Spinal cord (tissue), 10 donors: ENCODE measurements at places on chromosomes 7 and 10. TPM values are rescaled to one million over a fixed set of nuclear protein-coding genes. Genes with fewer than 3 reads are reported as not detected.

The TAS2R4 gene
- total RNA-seq: 4.5 TPM

GRCh38 chr10:20898866-20899535 is 1.9 kb upstream of the NEBL start:
- no peak for DNase-seq

DNA sequence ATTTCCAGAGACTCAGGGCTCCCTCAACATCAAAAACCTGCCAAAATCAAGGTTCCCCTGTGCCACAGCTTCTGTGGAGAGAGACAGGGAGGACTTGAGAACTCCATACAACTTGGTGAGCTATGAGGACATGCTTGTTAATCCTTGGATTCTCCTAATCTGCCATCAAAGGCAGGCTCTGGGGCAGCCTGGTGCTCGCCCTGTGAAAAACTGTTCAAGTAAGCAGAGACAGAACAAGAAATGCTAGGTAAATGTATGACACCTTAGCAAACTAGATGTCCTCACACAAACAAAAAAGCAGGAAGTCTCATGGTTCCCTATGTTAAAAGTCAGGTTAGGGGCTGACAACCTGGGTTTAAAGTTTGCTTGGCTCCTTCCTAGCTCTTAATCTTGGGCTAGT is 73.6 kb downstream of the ANK3 start:
- DNase-seq: no peak

DNA sequence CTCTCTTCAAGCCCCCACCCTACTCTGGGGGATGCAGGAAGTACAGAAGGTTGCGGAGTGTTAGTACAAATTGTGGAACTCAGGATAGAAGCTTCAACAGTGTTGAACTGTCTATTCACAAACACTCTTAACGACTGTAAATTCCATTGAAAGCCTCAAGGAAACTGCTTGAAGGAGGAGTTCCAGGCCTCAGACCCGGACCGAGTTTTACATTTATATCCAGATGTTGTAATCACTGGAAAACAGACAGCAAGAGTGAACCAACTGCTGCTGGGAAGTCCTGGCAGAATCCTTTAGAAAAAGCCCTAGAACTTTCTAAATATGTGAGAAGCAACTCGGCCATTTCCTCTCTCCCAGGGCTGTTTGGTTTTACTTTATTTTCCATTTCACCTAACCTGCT is 84.1 kb upstream of the LRRC18 start:
- no peak for DNase-seq

DNA sequence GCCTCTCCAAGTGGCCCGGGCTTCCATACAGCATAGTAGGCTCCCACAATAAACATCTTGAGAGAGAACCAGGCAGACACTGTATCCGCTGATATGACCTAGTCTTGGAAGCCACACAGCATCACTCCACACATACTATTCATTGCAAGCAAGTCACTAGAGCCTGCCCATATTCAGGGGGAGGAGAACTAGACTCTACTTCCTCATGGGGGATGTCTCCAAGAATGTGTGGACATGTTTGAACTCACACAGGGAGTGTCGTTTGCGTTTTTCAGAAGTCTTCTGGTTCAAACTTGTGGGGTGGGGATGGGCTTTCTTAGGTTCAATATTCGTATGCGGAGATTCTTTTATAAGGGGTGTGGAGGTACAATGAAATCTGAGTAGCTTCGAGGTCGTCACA is 232.6 kb upstream of the HABP2 start:
- DNase-seq: no peak

The ACHE gene
- total RNA-seq: 71.4 TPM

- no peak for DNase-seq
These were observed 722 bp downstream of the UPF2 start for GRCh38 chr10:12041766-12042408.

The GPAM gene
- 25.7 TPM for total RNA-seq

The POU6F2 gene
- total RNA-seq: 1.3 TPM

DNA sequence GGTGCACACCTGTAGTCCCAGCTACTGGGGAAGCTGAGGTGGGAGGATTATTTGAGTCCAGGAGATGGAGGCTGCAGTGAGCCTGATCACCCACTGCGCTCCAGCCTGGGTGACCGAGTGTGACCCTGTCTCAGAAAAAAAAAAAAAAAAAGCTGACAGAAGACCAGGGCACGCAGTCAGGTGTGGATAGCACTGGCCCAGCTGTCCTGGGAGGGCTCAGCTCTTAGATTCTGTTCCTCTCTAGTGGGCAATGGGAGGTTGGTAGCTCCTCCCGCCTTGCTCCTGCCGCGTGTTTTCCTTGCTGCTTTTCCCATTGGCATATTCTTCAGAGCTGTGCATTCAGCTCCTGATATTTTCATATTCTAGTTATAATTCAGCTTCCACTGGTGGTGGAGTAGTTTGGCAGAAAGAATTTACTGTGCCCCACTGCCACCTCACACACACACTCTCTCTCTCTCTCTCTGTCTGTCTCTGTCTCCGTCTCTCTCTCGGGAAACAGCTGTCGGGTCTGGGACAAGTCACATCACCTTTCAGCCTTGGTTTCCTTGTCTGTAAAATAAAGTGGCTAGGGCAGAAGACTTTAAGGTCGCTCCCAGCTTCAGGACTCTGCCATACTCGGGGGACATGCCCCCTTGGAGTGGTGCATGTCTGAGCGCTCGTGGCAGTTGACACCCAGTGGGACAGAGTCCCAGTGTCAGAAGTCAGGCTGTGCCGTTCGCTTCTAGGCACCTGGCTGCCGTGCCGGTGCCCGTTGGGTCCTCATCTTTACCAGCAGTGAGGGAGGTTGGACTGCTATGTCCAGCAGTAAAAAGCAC is 25.9 kb upstream of the ANKRD2 start:
- no peak for DNase-seq

GRCh38 chr7:105878746-105879605 is 2.6 kb upstream of the ATXN7L1 start:
- DNase-seq: no peak

DNA sequence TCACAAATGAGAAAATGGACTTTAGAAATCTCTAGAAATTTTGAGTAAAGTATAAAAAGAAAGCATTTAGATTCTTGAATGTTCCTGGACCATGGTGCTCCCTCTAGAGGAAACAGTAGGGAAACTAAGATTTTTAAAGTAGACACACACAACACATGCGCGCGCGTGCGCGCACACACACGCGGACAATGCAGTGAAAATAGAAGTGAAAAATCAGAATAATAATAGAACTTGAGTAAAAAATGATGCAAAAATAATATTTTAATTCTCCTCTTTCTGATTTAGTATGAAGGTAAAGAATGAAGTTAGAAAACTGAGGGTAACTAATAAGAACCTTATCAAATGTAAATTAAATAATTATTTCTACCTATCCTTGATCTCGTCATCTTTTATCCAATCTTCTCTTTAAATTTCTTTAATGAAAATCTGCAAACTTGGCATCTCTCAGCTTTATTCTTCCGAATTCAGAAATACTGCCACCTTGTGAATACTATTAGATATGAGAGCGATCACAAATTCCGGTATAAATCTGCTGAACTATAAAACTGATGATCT is 117.0 kb upstream of the AMPH start:
- no peak for DNase-seq

GRCh38 chr7:27151931-27152815 is at the start of gene HOXA3:
Gene HOXA3, minus strand, starts transcription at chr7:27152583. Its CDS starts 41,943 bp downstream, at chr7:27110640.
- DNase-seq: no peak

The CARD11 gene
- 0.99 TPM for total RNA-seq

The ACSL5 gene
- 6.8 TPM for total RNA-seq

The ANKRD30A gene
- not detected for total RNA-seq

DNA sequence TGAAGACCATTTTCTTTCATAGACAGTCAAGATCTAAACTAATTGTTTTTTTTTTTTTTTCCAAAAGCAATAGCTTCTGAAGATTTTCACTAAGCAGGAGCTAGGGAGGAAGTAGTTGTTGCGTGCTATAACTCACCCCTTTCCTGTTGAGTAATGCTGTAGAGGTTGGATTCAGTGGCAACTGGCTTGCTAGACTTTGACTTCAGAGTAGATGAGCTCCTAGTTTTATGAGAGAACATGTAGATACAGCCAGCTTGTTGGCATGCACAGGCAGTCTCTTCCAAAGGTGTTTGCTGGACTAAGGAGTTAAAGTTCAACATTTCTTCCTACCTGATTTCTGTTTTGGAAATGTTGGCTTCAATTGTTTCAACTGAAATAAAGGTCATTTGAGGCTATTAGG is 66.2 kb upstream of the MXI1 start:
- no peak for DNase-seq

The RADIL gene
- total RNA-seq: 4.8 TPM

The AASS gene
- 69.7 TPM for total RNA-seq

DNA sequence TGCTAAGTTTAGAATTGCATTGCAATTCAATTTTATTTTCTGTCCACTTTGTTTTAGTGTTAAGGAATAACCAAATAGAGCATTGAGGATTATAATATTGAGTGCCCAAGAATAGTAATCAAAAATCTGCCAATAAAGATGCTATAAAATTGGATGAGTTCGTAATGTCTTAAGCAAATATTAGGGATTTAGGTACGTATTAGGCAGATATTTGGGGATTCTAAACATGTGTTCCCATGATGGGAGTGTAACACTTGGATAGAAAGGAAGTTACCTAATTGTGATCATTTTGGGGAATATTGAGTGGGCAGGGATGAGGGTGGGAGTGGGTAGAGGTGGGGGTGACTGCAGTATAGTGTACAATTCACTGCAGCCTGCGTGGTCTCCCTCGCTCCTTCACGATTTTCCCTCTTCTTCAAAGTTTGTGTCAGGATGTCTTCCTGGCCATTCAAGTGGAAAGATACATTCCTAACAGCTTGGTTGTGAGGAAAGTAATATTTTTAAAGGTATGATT is 1.3 kb upstream of the PRKG1 start:
- DNase-seq: no peak

The ADRA2A gene
- 6.6 TPM for total RNA-seq

The RBM20 gene
- 2.0 TPM for total RNA-seq

DNA sequence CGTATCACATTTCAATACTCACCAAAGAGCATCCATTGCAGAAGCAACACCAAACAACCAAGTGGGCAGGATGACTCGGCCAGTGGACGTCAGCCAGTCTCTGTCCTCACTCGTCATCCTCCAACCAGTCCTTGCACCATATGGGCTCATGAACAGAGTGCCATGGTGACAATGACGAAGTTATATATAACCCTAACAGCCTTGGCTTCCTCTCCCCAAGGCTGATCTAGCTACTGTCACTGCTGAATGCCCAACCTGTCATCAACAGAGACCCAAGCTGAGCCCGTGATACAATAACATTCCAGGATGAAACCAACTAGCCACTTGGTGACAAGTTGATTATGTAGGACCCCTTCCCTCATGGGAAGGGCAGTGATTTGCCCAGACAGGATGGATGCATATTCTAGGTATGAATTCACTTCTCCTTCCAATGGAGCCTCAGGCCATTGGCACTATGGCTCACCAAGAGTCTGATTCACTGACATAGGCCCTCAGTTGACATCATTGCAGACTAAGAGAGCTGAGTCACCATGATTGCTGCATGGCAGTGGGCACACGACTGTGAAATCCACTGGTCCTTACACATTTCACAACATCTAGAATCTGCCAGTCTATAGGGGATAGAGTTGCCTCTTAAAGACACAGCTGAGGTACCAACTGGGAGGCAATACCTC is 26.3 kb upstream of the PPIF start:
- DNase-seq: no peak

GRCh38 chr10:133167693-133168616 is 7.9 kb downstream of the KNDC1 start:
- DNase-seq: no peak

DNA sequence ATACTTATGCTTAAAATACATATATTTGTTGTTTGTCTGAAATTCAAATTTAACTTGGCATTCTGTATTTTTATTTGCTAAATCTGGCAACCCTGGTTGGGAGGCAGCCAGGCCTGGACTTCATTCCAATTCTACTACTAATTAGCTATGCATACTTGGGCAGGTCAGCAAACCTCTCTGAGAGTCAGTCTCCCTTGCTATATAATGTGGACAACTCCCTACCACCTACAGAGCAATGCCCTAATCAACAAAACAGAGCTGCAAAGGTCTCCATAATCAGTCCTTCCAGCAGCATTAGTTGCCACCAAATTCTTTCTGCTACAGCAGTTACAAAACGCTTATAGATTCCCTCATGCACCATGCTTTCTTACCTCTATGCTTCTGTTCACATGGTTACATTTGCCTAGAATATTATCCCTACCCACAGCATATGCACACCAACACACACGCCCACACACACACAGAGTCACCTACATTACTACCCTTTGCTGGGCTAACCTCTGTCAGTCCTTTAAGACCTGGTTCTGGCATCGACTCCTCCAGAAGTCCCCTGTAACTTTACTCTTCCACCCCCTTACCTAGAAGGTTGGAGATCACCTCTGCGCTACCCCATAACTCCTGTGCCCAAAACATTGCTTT is 188.7 kb downstream of the FGFR2 start:
- no peak for DNase-seq

- DNase-seq: no peak
These were observed 174.7 kb downstream of the GATA3 start for GRCh38 chr10:8229153-8229552.

GRCh38 chr10:86651021-86651471 is 3.3 kb upstream of the OPN4 start:
- no peak for DNase-seq

The ZNF365 gene
- 27.2 TPM for total RNA-seq

- DNase-seq: no peak
These were observed 39.0 kb downstream of the BZW2 start for GRCh38 chr7:16684935-16685334.
